ENCODE measurements at places on chromosomes 5 and 9. TPM values are rescaled to one million over a fixed set of nuclear protein-coding genes. Genes with fewer than 3 reads are reported as not detected.

The CCNJL gene
- total RNA-seq = 0.62 TPM

The TEX48 gene
- total RNA-seq = not detected

The OGN gene
- 32.4 TPM for total RNA-seq

The THBS4 gene
- 38.2 TPM for total RNA-seq

The ZDHHC11B gene
- 14.3 TPM for total RNA-seq

The ABLIM3 gene
- 30.3 TPM for total RNA-seq

The PCDHB11 gene
- 0.99 TPM for total RNA-seq

The NMUR2 gene
- total RNA-seq = not detected

The FREM1 gene
- 1.8 TPM for total RNA-seq

The LVRN gene
- 5.5 TPM for total RNA-seq

The SH3GL2 gene
- total RNA-seq = 4.7 TPM

The RIGI gene
- total RNA-seq = 7.1 TPM

The EFNA5 gene
- total RNA-seq = 2.4 TPM

The CCDC192 gene
- 0.94 TPM for total RNA-seq

The IRX2 gene
- total RNA-seq = 2.6 TPM

The TMEM8B gene
- total RNA-seq = 11.7 TPM

All from gastroesophageal sphincter (tissue), 4 donors.